NCI-H1105 (cell line): ENCODE measurements at places on chromosomes 11 and 22.

- DNase-seq: no peak
Measured at GRCh38 chr11:19286411-19286810, 45.7 kb upstream of the E2F8 start.

DNA sequence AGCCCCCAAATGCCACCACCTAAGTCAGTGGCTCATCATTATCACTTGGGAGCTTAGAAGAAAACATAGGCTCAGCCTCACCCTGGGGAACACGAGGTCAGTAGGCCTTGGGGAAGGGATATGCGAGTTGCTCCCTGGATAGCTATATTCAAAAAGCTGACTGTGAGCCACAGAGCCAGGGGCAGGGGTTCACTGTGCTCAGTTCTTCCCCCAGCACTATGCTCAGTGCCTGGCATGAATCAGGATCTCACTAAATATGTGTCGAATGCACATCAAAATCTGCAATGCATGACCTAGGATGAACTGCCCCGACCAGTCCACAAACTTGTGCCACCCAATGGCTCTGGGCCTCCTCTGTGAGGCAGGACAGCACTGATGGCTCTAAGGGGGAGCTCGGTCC is 35.1 kb downstream of the THOC5 start:
- DNase-seq: no peak

GRCh38 chr11:8025123-8025522 is 38.0 kb downstream of the EIF3F start:
- no peak for DNase-seq

GRCh38 chr22:37461961-37462360 is 24.2 kb downstream of the MFNG start:
- DNase-seq: no peak

DNA sequence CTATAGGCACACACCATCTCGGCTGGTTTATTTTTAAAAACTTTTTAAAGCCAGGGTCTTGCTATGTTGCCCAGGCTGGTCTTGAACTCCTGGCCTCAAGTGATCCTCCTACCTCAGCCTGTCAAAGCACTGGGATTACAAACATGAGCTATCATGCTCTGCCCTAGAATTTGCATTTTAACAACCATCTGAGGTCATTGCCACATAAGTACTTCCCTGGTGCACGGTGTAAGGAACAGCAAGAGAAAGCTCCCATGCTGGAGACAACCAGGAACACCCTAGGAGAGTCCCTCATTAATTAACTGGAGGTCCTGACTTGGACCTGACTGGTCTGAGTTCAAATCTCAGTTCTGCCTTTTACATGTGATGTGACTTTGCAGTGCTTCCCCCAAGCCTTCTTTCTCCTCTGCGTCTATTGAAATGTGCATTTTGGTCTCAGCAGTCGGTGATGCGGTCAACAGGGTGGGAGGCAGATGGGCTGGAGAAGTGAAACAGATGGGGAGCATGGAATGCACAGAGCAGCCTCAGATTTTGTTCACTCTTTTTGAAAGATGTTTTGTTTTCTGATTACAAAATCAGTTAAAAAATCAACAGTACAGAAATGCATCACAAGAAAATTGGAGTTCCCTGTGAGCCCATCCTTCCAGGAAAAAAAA is 146.5 kb downstream of the MYO18B start:
- DNase-seq: no peak

- DNase-seq: no peak
Measured at GRCh38 chr11:128416976-128417375, 170.4 kb downstream of the ETS1 start.

- peak; percentile 44 for DNase-seq
Measured at GRCh38 chr11:121300313-121300971, 7.9 kb downstream of the SC5D start.

- DNase-seq: no peak
Measured at GRCh38 chr22:35970616-35971455, 57.8 kb downstream of the RBFOX2 start.

DNA sequence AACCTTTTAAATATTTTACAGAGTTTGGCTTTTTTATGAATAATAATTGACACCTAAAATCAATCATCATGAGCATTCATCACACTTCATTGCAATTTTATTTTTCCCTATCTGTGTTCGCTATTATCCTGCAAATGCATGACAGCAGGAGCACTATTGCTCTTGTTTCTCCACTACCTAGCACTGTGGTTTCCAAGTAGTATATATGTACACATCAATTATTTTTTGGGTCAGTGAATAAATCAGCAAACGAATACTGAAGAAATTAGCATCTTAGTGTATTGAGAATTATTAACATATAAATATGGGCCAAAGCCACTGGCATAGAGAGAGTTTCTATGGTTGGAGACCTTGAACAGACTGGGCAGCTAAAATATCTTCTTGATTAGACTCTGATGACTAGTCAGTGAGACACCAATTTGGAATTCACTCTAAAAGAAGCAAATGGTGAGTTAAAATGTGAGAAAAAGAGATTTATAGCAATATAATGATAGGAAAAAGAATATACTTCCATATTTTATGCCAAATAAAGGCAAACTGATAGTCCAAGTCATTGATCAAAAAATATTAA is 731.1 kb upstream of the LUZP2 start:
- no peak for DNase-seq

DNA sequence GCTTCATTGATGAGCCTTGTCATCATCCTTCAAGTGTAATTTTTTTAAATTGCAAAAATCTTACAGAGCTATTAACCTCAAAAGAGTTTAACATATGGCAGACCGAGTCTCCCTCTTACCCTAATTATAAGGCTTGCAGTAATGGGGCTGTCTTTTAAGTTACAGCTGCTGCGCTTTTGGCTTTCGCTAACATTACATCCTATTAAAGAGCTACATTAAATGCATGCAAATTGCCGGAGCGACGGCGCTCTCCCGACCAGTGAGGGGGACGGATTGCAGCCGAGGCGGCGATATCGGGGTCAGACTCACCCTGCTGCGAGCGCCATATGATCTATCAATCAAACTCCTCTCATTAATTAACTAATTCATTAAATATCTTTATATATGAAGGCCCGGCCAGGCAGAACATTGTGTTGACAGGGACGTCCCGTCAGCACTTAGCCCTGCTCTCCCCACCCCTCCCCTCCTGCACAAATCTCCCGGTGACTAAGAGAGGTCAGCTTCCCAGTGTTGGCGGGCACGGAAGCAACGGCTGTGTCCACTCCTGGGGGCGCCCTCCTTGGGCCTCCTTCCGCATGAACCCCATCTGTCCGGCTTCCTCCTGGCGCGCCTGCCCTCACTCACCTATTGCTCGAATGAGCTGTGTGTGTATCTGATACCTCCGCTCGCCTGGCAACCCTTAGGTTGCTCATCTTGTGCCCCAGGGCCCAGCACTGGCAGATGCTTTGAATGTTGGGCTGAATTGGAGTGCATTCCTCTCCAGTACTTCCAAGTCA is 156.0 kb upstream of the CADM1 start:
- DNase-seq: no peak

DNA sequence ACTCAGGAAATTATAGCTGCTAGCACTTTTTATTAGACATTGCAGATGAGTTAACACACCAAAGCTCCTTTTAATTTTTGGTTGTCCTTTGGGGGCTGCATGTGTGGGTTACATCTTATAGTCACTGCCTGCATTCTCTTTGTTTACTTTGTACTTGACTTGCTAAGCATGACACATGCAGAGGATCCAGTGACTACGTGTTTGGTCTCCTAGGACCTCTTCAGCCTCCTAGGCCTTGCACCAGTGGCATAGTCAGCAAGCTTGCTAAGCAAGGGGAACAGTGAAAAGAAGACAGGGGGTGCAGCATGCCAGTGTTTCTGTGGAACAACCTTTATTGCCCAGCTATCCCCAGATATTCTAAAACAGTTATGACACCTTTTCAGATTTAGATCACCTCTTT is 108.2 kb downstream of the PAX6 start:
- no peak for DNase-seq

- DNase-seq: no peak
Measured at GRCh38 chr22:35542157-35542938, 1.7 kb downstream of the RASD2 start.

DNA sequence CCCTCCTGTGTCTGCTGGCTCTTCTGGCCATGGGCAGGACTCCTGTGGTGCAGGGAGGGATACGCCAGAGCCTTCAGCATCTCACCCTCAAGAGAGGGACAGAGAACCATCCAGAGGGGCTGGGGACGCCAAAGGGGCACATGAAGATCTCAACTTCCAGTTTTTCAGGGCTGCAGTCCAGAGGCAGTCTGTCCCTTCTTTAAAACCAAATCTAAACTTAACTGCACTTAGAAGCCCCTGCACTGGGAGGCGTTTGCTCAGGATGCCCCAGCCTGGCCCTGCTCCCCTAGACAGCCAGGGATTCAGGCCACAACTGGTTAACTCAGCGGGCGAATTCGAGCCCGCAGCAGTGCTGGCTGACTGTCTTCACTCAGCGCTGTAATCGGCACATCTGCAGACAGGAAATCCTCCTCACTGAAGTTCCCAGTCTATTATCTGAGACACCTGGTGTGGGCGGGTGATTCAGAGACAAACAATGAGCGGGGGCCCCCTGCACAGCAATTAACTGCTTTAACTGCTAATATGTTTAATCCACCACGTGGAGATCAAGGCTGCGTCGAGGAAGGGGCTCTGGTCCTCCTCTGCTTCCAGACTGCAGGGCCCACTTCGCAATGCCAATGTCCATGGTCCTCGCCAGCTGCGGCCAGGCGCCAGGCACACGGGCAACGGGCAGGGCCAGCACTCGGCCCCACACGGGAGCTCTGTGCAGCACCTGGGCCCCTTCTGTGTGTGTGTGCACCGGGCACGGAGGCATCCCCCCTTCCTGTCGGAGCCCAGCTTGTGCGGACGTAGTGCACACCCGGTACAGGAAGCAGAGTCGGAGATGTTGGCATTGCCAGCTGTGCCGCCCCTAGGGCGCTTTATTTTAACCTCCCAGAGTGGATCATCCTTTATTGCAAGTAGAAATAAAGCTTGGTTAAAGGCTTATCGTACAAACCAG is 36.9 kb upstream of the GNB1L start:
- peak; percentile 78 for DNase-seq

- no peak for DNase-seq
Measured at GRCh38 chr11:65434057-65434666, 11.6 kb downstream of the NEAT1 start.

DNA sequence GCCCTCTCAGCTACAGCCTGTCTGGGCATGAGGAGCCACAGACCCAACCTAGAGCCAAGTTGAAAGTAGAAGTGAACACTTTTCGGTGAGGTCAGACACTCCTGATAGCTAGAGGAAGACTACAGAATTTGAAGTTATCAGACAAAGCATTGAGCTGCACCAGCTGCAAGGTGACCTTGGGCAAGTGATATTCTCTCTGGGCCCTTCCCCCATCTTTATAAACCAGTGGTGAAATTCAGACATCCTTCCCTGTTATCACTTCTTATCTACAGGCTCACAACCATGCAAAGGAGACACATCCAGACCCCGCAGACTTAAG is 8.0 kb upstream of the PMM1 start:
- no peak for DNase-seq

- DNase-seq: no peak
Measured at GRCh38 chr11:73402834-73403185, 26.6 kb downstream of the RELT start.

GRCh38 chr11:128726458-128727139 is 32.7 kb downstream of the FLI1 start:
- no peak for DNase-seq

GRCh38 chr22:43707648-43708047 is 104.5 kb downstream of the EFCAB6 start:
- DNase-seq: no peak

- no peak for DNase-seq
Measured at GRCh38 chr11:70543611-70544010, 145.3 kb downstream of the CTTN start.

GRCh38 chr11:13384908-13385640 is 77.9 kb downstream of the BTBD10 start:
- DNase-seq: peak; percentile 35

DNA sequence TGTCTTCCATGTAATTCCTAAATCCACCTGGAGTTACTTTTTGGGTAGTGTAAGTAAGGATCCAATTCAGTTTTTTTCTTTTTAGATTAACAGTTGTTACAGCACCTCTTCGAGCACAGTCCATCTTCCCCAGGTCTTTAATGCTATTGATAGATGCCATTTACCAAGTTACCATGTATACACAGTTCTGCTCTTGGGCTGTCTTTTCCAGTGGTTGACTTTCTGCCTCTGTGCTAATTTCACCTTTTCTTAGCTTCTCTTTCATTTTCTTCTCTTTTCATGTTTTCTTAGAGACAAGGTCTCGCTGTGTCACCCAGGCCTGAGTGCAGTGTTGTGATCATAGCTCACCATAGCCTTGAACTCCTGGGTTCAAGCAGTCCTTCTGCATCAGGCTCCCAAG is 12.0 kb downstream of the ATXN10 start:
- DNase-seq: no peak

GRCh38 chr11:92980312-92980711 is 10.9 kb downstream of the MTNR1B start:
- DNase-seq: no peak

- DNase-seq: peak; percentile 24
Measured at GRCh38 chr11:113384551-113384950, 3.0 kb upstream of the ANKK1 start.

DNA sequence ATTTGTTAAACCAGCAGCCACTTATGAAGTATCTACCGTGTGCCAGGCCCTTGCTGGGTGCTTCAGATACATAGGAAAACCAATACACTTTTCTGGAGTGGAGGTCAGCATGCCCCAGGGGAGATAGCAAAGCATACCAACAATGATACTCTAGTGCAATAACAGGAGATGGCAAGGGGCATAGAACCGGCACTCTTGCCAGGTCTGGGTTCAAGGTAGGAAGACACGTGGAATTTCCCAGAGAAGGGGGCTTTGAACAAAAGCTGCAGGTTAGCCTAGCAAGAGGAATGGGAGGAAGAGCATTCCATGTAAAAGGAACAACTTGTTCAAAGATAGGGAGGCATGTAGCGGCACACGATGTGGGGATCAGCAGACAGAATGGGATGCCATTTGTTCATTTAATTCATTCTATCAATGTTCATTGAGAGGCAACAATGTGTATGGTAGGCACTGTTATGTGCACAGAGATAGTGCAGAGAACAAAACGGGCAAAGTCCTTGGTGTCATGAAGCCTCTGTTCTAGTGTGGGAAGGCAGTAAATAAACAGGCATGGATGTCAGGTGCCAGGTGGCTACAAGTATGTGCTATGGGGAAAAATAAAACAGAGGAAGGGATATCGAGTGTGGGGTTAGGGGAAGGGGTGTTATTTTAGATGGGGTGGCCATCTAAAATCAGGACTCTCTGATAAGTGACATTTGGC is 162.6 kb upstream of the E2F8 start:
- no peak for DNase-seq

GRCh38 chr11:119758291-119758690 is 29.3 kb upstream of the NECTIN1 start:
- DNase-seq: no peak

DNA sequence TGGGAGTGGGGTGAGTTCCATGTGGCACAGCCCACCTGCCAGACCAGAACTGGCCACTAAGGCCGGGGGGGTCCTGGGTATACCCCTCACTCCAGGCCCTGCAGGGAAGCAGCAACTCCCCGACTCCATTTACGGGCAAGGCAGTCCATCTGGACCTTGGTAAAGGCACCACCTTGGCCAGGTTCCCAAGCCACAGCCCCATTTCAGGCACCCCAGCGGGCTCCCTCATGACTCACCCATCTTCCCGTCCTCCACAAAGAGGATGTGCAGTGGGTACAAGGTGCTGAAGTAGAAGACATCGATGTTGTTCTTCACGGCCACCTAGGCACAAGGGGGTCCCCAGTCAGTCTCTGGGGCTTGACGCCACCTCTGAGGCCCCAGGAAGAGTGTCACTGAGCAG is 15.7 kb upstream of the RASL10A start:
- DNase-seq: no peak

GRCh38 chr22:33044112-33044511 is 14.1 kb downstream of the SYN3 start:
- DNase-seq: no peak

- no peak for DNase-seq
Measured at GRCh38 chr11:82049199-82049598, 684.5 kb downstream of the FAM181B start.
